Activated CD4-positive, alpha-beta T cell treated with anti-CD3 and anti-CD28 coated beads for 4 hours (primary cell): ENCODE measurements at places on chromosomes 12 and 14.

DNA sequence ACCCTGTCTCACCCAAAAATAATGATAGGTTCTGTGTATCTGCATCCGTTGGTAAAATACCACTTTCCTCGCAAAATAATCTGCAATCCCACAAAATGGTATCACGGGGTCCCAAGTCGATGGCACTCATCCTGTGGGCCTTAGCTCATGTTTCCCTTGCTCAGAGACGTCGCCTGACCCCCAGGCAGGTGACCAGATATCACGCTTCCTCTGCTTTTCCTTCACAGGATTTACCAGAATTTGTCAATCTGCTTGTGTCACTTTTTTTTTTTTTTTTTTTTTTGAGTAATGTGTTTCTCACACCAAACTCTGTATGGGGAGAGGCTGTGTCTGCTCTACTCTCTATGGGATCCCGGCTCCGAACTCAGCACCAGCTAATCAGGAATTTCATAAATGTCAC, 162.7 kb downstream of the PRKCH start:
- no peak for DNase-seq

- no peak for DNase-seq
These were observed 89.1 kb upstream of the RIC8B start for GRCh38 chr12:106685381-106685780.

DNA sequence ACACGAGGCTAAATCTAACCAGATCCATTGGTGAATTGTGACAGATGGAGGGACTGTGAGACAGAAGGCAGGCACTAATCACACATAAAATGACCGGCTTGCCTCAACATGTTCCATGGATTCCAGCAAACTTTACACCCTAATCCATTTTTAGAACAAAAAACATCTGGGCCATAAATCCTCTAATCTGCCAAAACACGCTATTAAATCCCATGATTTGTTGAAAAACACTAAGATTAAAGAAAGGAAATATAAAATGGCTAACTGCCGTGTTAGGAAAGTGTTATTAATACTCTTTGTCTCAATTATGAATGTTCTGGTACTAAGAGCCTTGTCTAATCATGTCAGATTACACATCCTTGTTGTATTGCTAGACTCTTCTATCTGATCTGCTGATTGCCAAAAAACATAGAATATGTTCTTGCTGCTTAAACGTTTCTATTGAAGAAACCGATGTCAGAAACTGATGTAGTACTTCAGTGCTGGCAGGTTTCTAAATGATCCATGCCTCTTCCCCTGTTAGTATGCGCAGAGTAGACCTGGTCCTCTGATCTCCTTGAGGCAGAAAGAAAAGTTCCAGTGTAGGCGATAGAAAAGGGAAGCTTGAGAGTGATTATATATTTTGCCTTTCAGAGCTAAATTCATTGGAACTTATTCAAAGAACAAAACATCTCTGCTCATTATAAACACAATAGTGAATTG, 384.9 kb downstream of the SOX5 start:
- no peak for DNase-seq

DNA sequence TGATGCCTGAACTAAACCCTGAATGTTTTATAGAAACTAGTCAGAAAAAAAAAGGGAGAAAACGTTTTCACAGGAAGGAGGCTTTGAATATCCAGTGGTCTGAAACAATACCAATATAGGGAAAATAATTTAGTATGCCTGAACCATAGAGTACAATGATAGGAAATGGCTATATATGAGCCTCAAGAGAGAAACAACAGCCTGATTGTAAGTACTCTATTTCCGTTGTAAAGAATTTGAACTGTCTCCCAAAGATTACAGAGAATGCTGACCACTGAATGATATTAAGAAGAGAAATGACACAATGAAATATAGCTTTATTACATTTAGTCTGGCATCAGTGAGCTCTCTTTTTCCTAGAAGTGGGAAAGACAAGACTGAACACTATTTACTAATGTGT, 5.5 kb upstream of the GABARAPL1 start:
- DNase-seq: no peak

- no peak for DNase-seq
These were observed 12.2 kb downstream of the TBX3 start for GRCh38 chr12:114671443-114672411.

DNA sequence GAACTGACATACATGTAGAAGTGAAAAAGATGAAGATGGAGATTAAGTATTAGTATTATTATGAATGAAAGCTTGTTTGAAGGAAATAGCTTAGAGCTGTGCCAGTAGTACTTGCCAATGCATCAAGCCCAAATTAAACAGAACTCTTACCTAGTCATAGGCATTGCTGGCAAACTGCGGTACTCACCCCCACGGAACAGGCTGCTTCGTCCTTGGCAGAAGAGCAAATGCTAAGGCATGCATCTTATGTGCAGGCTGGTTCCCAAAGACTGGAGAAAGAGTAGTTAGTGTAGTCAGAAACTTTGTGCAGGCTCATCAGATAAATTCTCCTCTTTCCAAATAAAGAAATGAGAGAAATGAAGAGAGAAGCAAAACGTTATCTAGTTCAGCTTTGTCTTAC, 134.8 kb downstream of the CCDC59 start:
- DNase-seq: no peak

DNA sequence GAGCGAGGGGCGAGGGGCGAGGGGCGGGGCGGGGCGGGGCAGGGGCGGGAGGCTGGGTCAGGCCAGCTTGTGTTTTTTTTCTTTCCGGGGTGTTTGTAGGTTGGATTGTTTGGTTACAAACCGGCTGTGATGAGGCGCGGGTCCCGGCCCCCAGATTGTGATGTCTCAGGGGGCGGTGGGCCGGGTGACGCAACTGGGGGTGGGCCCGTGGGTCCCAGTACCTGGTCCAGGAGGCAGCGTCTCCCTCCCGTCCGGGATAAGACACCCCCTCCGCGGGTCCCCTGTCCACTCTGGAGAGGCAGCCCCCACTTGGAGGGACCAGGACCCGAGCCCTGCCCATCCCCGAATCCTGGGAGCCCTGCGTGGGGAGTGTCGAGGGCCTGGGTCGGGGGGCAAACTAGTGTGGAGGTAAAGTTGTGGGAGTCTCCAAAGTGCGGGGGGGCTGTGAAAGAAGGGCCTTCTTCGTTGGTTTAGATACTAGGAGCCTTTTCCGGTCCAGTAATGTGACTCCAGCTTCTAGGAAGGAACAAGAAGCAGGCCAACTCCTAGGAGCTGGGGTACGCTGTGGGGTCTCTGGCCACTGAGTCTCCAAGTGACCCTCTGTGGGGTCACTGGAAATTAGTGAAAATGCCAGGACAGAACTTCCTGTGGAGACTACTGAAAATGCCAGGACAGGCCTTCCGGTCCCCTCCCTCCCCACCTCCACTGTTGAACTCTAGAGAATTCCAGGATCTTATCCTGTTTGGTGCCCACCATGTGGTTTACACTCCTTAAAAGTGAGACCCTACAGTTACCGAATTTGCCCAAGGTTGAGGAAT, 579 bp upstream of the CLMN start:
- DNase-seq: no peak

DNA sequence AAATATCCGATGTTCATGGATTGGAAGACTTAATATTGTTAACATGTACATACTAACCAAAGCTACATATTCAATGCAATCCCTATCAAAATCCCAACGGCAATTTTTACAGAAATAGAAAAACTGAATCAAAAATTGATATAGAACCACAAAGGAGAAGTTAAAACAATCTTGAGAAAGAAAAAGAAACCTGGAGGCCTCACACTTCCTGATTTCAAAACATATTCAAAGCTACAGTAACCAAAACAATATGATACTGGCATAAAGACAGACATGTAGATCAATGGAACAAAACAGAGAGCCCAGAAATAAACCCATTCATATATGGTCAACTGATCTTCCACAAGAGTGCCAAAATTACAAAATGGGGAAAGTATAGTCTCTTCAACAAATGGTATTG, 5.4 kb upstream of the PELI2 start:
- no peak for DNase-seq

DNA sequence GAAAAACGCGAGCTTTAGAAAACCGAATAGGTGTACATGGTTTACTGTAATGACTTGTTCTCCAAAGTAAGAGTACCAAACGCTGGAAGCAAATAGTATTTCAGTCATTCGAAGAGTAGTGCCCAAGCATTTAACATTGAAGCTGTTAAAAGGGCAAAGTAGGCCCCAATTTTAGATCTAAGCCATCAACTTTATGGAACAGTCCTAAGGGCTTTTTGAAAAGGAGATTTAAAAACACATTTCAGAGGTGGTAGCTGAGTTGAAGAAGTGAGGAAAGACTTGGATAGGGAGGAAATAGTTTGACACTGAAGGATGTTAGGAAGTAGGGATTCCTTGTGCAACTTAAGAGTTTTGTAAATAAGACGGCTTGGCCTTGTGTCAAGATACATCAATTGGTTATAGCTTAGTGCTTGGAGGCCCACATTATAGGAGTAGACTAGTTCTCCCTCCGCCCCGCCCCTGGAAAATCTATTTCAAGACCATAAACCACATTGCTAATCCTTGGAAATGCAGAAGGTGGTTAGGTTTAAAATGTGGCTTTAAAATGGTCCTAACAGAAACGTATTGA, 783 bp upstream of the TUBA1B start:
- DNase-seq: no peak

DNA sequence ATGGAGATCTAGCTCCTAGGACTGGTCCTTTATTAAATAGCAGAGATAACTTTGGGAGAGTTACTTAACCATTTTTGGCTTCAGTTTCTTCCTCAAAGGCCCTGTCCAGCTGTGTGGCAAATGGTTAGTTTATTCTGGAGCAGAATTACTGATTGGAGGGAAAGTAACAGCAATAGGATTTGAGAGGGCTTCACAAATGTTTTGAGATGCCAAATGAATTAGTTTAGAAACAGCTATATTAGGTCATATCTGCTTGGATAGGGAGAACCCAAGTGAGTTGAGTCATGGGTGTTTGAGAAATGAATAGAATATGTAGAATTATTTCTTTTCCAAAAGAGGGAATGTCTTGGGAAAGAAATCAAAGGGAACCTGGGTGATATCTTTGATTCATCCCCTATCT, 17.5 kb downstream of the RASSF3 start:
- no peak for DNase-seq

DNA sequence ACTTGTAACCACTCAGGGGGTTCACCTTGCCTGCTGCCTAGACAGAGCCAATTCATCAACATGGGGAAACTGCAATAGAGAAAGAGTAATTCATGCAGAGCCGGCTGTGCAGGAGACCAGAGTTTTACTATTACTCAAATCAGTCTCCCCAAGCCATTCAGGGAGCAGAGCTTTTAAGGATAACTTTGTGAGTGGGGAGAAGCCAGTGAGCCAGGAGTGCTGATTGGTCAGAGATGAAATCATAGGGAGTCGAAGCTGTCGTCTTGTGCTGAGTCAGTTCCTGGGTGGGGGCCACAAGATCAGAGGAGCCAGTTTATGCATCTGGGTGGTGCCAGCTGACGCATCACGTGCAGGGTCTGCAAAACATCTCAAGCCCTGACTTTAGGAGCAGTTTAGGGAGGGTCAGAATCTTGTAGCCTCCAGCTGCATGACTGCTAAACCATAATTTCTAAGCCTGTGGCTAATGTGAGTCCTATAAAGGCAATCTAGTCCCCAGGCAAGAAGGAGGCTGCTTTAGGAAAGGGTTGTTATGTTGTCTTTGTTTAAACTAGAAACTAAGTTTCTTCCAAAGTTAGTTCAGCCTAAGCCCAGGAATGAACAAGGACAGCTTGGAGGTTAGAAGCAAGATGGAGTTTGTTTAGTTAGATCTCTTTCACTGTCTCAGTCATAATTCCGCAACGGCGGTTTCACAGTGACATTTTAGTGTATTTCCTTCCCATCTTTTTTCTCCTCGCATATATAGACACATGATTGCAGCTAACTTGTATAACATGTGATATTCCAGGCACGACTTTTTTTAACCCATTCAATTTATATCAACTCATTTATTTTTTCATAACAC, 68.9 kb upstream of the NCOR2 start:
- DNase-seq: peak; percentile 38

- no peak for DNase-seq
These were observed 92.8 kb upstream of the PLXNC1 start for GRCh38 chr12:94055528-94055927.

DNA sequence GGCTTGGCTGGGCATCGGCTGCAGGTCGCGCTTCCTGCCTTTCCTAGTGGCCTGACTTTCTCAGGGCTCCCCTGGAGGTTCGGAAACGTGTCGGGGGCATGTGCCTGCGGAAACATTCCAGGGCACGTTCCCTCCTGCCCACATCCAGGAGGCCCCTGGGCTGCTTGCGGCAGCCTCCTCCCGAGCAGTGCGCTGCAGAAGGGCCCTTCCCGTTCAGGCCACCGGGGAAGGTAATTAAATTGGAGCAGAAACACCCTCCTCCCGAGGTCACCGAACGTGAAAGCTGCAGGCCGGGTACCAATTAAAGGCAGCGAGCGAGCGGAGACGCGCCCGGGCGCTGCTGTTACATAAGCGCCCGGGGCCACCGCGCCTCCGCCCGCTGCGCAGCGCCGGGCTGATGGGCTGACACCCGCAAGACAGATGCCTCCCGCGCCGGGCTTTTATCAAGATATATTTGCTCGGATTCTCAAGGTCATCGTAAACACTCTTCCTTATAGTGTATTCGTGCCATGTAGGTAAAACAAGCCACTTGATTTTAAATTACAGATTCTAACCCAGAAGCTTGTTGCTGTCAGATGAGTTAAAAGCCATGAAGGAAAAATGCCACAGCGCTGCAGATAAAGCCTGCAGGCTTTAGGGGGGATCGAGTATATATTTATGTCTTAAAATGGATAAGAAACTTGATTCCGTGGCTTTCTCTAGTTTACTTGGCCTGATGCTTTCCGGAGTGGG, 31.4 kb downstream of the SSPN start:
- no peak for DNase-seq

DNA sequence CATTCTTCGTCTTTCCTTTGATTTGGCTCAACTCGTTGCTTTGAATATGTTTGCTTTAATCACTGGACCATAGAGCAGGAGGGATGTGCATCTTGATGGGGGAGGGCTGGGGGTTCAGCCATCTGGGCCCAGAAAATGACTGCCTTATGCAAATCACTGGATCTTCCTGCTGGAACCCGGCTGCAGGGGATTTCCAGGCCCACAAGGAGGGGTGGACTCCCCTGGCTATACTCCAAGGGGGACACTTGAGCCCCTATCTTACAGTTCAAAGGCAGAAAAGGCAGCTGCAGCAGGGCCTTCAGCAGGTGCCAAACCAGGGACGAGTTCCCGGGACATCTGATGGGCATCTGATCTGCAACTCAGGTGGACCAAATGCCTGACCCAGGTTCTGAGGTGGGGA, 122.5 kb downstream of the DICER1 start:
- DNase-seq: no peak
